ENCODE measurements at places on chromosomes 6 and 20.

GRCh38 chr6:18567380-18567779 lies 180.2 kb downstream of the RNF144B start:
- no peak for DNase-seq

DNA sequence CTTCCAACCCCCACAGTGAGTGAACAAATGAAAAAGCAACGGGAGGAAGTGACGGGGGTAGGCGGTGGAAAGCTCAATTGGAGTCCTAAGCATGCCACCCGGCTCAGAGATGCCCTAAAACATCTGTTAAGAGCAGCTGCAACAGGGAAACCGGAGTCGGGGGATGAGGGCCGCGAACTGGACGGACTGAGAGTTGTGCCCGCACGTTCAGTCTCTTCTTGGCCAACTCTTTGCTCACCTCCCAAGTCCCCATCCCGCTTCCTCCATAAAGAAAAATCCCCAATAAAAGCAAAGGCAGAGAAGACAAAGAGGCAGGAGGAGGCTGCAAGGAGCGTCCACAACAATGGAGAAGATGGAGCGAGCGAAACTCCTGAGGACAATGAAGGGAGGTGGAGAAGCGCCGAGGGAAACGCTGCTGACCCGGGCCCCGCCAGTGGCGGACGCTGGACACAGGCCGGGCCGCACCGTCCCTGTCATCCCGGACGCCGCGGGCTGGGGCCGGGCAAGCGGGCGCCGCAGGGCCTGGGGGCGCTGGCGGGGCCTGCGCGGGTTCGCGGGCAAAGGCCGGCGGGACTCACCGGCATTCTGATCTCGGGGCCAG lies 600 bp downstream of the SEC63 start:
- peak; percentile 30 for DNase-seq

DNA sequence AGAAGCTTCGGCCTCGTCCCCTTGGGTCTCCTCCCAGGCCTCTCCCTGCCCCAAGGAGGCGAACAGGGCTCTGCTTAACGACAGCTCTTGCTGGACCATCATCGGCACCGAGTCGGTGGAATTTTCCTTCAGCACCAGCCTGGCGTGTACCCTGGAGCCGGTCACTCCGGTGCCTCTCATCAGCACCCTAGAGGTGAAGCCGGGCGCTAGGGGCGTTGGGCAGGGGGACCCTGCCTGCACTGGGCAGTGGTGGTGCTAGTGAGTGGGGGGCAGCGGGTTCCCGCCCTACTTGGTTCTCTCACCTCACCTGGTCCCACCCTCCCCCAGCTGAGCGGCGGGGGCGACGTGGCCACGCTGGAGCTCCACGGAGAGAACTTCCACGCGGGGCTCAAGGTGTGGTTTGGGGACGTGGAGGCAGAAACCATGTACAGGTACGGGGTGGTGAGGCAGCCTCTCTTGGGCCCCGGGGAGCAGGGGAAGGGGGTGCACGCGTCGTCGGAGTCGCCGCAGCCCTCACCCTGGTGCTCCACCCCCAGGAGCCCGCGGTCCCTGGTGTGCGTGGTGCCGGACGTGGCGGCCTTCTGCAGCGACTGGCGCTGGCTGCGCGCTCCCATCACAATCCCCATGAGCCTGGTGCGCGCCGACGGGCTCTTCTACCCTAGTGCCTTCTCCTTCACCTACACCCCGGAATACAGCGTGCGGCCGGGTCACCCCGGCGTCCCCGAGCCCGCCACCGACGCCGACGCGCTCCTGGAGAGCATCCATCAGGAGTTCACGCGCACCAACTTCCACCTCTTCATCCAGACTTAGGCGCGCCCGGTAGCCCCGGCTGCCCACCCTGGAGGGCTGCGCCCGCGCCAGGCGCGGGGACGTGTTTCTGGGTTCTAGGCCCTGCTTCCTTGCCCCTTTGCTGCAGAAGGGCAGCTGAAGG lies 8.3 kb upstream of the MATN4 start:
- DNase-seq = no peak

DNA sequence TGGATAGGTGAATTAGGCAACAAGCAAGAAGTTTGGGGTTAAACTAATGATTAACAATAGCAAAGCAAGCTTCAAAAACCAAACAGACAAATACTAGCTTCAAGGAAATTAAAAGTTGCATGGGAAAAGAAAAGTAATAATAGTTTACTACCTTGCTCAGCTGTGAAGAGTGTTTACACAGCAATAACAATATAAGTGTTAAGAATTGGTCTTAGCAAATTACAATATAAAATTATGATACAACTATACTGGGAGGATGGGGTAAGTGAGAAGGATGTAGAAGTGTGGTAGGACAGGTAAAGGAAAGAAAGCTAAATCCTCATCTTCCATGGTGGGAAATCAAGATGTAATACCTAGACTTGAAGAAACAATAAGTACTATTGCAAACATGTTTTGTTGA lies 137.7 kb upstream of the MAFB start:
- no peak for DNase-seq

DNA sequence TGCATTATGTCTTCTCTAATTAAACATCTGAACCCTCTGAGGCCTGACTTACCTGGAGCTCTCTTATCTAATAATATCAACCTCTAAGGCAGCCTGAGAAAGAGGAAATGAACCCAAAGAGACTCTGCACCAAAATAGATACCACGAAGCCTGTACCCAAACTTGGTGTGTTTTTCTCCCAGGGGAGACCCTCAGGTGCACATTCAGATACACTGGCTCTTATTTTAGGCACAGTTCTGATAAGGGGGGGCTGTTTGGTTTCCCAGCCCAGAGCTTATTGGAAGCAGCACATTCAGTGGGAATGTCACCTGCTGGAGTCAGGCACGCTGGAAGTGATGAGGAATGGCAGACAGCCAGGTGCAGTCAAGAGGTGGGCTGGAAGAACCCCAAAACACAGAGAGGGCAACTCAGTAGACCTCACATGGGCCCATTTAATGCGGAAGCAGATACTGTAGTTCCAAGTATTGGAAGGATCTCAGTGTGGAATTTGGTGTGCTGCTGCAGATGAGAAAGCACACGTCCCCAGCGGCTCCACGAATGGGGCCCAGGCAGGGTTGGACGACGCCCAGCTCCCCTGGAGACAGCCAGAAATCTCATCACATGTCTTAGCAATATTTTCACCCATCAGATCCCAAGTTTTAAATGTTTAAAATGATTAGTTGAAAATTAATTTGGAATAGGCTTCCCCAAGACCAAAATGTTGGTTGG lies 9.7 kb upstream of the CCR6 start:
- DNase-seq = no peak

DNA sequence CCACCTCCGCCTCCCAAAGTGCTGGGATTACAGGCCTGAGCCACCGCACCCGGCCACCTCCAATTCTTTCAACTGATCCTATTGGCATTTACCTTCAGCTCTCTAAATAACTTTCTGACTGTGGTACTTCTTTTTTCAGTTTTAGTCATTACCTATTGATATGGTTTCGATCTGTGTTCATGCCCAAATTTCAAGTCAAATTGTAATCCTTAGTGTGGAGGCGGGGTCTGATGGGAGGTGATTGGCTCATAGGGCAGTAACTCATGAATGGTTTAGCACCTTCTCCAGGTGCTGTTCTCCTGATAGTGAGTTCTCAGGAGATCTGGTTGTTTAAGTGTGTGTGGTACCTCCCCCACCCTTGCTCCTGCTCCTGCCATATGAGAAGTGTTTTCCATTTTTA lies 140.9 kb downstream of the LPA start:
- DNase-seq = no peak

GRCh38 chr6:5103250-5103649 lies 18.1 kb downstream of the PPP1R3G start:
- DNase-seq = no peak

DNA sequence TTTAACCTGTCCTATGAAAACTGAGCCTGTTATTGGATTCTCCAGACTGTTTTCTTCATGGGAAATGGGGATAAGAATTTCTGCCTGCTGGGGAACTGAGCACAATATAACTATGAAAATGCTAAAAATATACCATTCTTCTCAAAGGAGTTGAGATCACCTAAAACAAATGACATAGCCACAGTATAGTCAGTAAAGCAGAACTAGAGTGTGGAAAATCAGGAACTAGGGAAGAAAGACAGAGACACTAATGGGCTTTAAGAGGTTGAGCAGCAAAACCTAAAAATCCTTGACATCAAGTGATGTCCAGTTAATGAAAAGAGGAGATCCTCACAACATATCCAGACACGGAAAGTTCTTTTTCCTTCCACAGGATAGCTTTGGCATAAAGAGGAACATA lies 215.7 kb upstream of the CST7 start:
- no peak for DNase-seq

DNA sequence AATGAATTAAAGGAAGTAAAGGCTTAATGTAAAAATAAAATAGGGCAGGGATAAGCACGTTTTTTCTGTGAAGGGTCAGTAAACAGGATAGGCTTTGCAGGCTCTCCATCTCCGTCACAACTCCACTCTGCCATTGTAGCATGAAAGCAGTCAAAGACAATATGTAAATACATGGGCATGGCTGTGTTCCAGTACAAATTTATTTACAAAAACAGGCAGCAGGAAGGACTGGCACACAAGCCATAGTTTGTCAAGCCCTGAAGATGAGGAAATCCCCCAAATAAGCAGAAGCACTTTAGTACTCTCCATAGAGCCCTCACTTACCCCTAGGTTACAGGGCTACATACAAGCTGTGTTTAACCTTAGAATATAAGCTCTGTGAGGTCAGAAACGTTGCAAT lies 8.9 kb upstream of the FBXO9 start:
- no peak for DNase-seq

Measured in midbrain (tissue), 1 donor.